ENCODE measurements at places on chromosomes 3 and 15.

GRCh38 chr3:52053307-52054304, 2.8 kb downstream of the DUSP7 start:
- no peak for DNase-seq

DNA sequence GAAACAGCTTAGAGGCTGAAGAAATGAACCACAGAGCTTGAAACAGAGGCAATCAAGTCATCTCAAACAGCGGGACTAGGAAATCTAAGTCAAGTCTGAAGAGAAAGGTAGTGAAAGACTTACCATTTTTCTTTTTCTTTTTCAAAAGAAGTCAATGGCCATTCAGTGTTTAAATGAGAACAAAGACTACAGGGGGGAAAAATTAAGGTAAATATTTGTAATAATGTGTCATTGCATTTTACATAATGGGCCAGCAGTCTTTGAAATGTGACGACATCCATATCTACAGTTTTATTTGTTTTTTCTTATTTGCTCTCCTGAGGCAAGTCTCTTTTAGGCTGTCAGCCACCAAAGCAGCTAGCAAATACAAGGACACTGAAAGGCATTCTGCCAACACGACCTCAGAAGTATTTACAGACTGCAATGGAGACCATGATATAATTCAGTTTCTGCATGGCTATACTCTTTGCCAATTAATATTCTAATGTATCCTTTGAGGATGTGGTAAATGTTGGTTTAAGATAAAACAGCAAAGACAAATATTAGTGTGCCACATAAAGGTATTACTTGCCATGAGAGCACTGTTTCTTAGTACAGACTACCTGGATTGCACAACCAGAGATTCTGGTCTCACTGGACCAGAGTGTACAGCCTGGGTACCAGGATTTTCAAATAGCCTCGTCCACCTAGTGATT, 307.0 kb upstream of the THBS1 start:
- DNase-seq, result no peak

- DNase-seq, result no peak
These were observed 13.3 kb upstream of the KIF23 start for GRCh38 chr15:69400850-69401249.

- DNase-seq, result no peak
These were observed 18.1 kb downstream of the TRPM1 start for GRCh38 chr15:31083370-31083780.

DNA sequence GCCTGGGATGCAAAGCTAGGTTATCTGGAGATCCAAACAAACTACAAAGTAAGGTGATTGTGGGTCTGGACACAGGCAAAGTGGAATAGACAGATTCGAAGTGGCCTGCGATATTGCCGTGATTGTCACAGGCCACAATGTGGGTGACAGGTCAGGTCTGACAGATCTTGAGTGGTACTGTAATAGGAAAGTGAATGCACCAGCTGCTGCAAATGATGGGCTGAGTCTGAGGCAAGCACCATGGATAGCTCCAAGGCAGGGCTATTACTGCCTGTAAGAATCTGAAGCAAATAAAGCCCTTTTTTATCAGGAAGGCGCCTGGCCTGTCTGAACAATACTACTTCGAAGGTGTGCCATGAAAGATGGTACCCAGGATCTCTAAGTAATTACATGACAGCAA, 10.0 kb downstream of the ARMC8 start:
- no peak for DNase-seq

DNA sequence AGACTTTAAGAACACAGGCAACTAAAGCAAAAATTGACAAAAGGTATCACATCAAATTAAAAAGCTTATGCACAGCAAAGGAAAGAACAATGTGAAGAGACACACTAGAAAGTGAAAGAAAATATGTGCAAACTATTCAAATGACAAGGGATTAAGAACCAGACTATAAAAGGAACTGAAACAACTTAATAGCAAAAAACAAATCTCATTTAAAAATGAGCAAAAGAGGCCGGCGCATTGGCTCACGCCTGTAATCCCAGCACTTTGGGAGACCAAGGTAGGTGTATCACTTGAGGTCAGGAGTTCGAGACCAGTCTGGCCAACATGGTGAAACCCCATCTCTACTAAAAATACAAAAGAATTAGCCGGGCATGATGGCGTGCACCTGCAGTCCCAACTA, 14.4 kb downstream of the NGLY1 start:
- no peak for DNase-seq

DNA sequence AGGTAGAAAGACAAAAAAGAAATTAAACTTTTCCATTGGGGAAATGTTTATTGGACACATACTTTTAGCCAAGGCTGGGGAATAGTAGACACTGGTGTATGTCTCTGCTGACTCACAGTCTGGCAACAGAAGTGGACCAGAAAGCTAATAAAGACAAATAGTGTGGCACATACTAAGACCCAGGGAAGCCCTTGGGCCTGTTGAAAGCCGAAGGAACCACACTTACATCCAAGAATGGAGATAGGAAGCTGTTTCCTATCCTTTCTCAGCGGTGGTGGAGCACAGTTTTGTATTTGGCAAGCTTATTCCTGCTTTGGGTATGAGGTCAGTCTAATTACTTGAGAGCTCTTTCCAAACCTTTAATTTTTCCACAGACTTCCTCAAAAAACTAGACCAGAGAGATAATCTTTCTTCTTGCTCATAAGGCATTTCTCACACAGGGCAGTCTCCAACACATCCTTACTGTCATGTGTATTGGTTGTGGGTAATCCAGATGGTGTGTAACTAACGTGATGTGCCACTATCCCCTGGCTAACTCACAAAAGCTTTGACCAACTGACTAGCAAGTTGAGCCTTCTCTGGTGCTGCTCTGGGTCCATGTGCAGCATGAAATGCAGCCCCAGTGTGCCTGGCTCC, 279.1 kb upstream of the IGF1R start:
- no peak for DNase-seq

DNA sequence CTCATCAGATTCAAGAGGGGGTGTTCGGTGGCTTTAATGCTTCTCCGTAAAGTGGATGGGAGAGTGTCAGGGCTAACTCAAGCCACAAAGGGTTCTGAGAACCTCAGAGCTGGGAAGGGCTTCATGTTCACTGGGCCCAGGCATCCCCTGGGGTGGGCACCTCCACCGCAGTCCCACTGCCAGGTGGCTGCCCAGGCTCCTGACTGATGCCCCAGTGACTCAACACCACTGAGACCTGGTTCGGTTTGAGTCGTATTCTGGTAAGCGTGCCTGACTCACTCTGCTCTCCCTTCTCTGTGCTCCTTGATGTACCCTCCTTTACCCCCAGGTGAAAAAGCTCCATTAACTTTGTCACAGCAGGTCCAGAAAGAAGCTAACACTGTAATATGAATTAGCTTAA, 304.6 kb downstream of the RPLP1 start:
- DNase-seq, result no peak

GRCh38 chr3:197478746-197479668, 76.8 kb downstream of the BDH1 start:
- DNase-seq, result no peak

DNA sequence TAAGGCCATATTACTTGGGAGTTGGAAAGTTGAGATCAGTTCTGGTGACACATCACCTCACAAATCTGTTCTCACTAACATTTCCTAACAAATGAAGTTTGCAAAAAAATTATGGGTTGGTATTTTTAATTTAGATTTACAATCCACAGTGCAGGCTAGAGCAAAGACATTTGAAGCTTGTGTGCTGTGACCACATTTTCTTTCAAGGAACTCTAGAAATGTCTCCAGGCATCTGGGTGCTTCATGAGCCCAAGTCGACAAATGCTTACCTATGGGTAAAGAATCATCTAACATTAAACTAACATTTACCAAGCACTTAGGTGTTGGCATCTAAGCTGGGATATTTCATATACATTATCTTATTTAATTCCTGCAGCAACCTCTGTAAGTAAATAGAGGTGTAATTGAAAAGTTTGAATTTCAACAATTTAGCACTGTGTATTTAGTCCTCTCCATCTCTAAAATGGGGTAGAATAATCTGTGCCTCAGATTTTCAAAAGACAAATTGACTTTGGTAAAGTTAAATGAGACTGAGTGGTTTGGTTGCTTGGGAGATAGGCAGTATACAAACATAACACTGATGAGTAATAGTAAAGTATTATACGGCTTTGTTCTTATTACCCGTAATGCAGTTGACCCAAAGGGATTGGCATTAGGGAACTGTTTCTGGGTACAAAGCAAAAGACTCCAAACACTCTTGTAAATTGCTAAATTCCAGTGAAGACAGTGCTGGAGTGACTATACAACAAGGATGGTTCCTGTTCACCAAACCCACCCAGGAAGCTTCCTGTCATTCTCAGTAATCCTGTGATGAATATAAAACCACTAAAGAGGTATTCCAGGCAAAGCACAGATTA, 162.5 kb downstream of the TPRG1 start:
- no peak for DNase-seq

GRCh38 chr15:26561896-26562295, 211.0 kb downstream of the GABRB3 start:
- no peak for DNase-seq

GRCh38 chr3:15341030-15341726, 8.8 kb upstream of the SH3BP5 start:
- no peak for DNase-seq

- DNase-seq, result no peak
These were observed 104.1 kb downstream of the APBA2 start for GRCh38 chr15:28989896-28990295.

DNA sequence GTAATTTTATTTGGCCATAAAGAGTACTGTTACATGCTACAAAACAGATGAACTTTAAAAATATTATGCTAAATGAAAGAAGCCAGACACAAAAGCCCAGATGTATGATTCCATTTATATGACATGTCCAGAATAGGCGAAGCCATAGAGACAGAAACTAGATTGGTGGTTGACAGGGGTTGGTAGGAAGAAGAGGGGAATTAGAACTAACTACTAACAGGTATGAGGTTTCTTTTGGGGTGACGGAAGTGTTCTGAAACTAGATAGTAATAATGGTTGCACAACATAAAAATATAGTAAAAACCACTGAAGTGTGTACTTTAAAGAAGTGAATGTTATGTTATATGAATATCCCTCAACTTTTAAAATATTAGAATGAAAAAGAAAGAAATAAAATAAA, 66.1 kb downstream of the GBE1 start:
- DNase-seq, result no peak

DNA sequence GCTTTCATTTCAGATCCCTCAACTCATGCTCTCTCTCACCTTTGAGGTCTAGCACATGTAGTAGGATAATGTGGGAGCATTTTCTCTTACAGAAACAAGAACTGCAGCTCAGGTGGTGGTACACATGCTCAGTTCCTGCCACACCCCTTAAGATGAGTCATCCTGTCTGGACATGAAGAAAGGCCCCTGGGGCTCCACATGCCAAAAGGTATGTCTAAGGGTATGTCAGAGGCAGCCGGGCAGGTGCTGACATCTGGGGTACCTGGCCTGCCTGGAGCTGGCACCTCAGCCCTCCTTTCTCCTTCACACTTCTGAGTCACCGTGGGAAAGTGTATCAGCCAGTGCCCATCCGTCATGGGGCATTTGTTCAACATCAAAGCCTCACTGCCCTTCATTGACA, 209.9 kb downstream of the OCA2 start:
- DNase-seq, result no peak

DNA sequence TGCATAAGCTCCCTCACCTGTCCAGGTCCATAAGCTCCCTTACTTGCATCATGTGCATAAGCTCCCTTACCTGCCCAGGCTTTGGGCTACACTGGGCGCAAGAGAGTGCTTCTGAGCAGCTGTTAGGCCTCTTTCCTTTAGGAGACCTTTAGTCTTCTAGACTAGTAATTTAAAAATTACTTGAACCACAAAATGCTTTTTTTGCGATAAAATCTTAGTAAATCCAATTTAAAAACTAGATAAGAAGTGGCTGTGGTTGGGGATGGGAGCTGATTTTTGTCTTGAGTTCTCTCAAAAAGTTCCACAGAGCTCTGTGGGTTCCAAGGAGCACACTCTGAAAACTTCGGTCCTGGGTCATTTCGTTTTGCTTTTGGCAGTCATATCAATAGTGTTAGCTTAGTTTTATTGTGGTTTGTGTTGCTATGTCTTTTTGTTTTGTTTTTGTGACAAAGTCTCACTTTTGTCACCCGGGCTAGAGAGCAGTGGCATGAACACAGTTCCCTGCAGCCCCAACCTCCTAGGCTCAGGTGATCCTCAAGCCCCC, 6.7 kb downstream of the CEMIP start:
- DNase-seq, result no peak

DNA sequence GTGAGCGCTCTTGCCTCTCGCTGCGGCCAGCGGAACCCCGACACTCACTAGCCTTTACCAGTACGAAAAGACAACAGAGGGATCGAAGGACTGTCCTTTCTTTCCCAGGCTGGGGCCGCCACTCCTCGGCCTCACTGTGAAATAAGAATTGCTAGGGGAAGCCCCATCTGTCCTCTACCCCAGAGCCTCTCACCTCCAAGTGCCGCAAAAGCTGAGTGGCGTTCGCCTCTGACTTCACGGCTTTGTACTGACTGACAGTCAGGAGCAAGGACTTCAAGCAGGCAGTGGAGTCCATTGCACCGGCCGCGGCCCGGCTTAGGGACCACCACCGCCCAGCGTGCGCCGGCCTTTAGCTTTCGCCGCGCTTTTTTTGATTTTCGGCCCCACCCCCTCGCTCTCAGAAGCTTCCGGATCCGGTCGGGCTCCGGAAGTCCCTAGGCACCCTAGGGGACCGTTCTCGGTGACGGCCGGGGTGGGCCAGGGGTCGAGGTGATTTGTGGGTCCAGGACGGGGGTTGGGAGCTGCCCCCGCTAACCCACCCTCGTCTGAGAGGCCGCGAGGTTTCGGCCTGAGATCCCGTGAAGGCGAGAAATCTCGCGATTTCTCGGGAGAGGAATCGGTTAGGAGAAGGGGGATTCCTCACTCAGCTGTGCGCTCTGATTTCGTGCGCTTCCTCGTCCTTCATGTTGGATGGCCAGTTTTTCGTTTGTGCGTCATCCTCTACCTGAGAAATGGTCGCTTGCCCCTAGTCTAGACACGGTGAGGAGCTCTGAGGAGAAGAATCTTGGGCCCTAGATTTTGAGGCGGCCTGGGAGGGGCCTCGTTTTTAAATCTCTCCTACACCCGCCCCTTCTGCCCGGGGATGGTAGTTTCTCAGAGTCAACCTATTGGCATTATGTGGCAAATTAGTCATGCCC, at the start of the genes CIP2A and DZIP3:
CIP2A (minus strand) TSS at position 358 of the 917 bp plus-strand sequence; CDS start at position 295, 63 bp downstream.
DZIP3 (plus strand) TSS at position 642 of the 917 bp plus-strand sequence. CDS start 15,685 bp downstream, outside the sequence.
- peak; percentile 63 for DNase-seq

DNA sequence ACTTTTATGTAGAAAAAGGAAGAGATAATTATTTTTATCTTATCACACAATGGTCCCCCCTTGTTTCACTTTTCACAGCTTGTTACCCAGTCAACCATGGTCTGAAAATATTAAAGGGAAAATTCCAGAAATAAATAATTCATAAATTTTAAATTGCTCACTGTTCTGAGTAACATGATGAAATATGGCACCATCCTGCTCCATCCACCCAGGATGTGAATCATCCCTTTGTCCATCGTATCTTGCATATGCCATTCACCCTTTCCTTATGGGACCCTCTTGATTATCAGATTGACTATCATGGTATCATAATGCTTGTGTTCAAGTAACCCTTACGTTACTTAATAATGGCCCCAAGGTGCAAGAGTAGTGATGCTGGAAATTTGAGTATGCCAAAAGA, 43.7 kb downstream of the ANKRD28 start:
- no peak for DNase-seq

- no peak for DNase-seq
These were observed 554.5 kb upstream of the TBL1XR1 start for GRCh38 chr3:177751770-177752169.

Data from stimulated activated CD4-positive, alpha-beta T cell treated with anti-CD3 and anti-CD28 coated beads, Interleukin-1b, Interleukin-23, amount 100 ng/mL, for 1 hour (primary cell).